ENCODE measurements at places on chromosomes 1 and 21.
A peak's percentile ranks its signal among the peaks of the same experiment; 100 is the strongest.

- DNase-seq, result no peak
Measured at GRCh38 chr1:44261171-44261817, 48.0 kb downstream of the DMAP1 start.

DNA sequence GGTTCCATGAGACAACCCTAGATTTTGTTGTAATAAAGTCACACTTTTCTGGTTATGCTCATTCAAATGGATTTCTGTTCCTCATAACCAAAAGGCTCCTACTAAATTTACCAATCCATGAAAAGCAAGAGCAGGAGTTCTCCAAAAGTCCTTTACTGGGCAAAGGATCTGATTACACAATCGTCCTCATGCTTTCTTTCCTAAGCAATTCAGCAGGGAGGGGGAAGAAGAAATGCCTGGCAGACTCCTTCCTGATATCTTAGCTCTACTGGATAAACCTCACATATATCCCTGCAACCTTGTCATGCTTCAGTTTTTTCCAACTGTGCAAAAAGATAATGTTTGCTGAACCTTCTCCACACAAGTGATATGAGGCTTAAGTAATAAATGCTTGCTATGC, 67.6 kb upstream of the GUCA2B start:
- no peak for DNase-seq

GRCh38 chr1:217542136-217542777, 88.6 kb downstream of the GPATCH2 start:
- DNase-seq, result no peak

DNA sequence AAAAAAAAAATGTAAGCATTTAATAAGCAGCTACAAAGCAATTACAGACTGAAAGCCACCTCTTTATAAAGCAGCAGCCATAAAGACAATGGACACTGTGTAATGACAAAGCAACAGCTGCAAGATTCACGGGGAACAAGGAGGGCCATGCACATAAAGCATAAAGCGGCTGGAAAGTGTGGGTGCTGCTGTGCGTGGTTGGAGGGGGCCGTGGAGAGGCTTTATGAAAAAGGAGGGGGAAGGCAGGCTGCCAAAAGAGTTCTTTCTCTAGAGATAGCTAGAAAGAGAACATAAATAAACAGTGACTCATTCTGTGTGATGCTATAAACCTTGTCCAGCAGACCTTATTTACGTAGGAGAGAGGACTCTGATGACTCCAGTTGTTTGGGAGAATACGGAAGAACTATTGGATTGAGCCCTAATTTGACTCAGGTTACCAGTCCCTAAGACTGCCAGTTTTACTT, 49.3 kb downstream of the ADAMTS1 start:
- DNase-seq, result peak; percentile 70

- DNase-seq, result no peak
Measured at GRCh38 chr1:33468967-33469366, 3.5 kb upstream of the ZSCAN20 start.

GRCh38 chr1:45322486-45323040, 4.1 kb upstream of the HPDL start:
- no peak for DNase-seq

- DNase-seq, result peak; percentile 91
Measured at GRCh38 chr1:225508538-225509375, 80.9 kb upstream of the LBR start.

- no peak for DNase-seq
Measured at GRCh38 chr1:221564891-221565290, 177.0 kb downstream of the DUSP10 start.

DNA sequence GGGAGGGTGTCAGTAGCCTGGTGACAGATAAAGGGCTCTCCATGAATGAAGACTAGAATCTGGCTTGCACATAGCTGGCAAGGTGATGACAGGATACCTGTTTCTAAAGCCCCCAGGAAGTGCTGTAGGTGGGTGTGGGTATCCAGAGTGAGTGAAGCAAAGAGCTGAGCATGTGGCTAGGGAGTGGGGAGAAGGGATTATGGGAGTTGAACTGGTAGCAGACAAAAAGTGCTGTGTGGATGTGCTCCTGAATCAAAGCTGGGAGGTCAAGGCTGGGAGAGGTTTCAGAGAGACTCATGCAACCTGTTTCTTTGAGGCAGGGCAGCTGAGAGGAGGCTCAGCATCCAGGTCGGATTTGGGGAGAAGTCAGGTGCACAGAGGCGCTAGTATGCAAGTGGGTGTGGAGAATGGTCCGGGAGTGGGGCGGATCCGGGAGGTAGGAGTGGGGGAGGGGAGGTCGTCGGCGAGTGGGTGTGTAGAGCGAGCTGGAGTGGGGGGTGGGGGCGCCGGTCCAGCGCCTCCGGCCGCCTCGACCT, 600 bp downstream of the ASTN1 start:
- DNase-seq, result no peak

GRCh38 chr1:25831569-25832196, 11.9 kb downstream of the MTFR1L start:
- DNase-seq, result no peak

DNA sequence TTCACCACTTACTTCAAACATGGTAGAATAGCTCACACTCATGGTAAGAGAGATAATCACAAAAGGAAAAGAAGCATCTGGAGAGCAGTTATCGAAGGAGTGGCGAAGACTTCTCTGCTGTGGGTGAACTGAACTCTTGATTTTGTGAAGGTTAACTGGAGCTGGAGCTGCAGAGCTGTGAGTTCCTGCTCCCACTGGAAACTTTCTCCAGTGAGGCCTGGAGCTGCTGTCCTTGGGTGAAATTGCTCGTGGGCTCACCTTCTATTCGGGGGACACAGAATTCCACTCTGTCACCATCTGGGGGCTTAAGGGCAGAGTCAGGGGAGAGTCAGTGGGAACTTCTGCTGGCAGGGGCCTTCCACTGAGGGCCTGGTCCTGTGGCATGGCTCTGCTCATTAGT, 45.9 kb downstream of the MAB21L3 start:
- DNase-seq, result no peak

DNA sequence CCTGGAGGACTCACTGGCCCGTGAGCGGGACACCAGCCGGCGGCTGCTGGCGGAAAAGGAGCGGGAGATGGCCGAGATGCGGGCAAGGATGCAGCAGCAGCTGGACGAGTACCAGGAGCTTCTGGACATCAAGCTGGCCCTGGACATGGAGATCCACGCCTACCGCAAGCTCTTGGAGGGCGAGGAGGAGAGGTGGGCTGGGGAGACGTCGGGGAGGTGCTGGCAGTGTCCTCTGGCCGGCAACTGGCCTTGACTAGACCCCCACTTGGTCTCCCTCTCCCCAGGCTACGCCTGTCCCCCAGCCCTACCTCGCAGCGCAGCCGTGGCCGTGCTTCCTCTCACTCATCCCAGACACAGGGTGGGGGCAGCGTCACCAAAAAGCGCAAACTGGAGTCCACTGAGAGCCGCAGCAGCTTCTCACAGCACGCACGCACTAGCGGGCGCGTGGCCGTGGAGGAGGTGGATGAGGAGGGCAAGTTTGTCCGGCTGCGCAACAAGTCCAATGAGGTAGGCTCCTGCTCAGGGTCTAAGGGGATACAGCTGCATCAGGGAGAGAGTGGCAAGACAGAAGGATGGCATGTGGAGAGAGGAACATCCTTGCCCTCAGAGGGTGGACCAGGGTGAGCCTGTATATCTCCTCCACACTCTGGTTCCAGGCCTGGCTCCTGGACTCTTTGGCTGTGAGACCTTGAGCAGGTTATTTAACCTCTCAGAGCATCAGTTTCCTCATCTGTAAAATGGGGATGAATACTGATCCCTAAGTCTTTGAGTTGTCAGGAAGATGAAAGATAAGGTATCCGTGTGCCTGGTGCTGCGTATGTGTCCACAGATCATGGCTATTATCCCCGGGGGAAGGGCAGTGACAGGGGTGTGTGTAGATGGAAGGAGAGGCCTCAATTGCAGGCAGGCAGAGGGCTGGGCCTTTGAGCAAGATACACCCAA, 17.2 kb upstream of the SEMA4A start:
- no peak for DNase-seq

DNA sequence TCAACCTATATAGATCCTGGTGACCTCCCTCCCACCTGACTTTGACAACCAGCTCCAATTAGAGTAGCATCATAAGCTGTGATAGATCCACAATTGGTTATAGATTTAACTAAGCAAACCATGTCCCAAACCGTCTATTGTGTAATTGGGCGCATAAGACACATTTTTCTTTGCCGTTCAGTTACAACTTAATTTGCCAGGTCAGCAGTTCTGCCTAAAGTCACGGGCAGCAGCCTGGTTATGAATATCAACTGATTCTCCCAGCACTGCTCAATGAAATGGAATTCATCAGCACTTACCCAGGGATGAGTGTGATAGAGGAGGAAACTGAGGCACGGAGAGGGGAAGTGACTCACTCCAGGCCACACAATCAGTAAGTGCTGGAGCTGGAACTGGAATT, 73.4 kb downstream of the KLHDC7A start:
- no peak for DNase-seq

GRCh38 chr1:159436469-159436868, 3.1 kb upstream of the OR10J1 start:
- DNase-seq, result no peak
